ENCODE measurements at places on chromosomes 1 and 21. TPM values are rescaled to one million over a fixed set of nuclear protein-coding genes. Genes with fewer than 3 reads are reported as not detected.
A peak's percentile ranks its signal among the peaks of the same experiment; 100 is the strongest.

DNA sequence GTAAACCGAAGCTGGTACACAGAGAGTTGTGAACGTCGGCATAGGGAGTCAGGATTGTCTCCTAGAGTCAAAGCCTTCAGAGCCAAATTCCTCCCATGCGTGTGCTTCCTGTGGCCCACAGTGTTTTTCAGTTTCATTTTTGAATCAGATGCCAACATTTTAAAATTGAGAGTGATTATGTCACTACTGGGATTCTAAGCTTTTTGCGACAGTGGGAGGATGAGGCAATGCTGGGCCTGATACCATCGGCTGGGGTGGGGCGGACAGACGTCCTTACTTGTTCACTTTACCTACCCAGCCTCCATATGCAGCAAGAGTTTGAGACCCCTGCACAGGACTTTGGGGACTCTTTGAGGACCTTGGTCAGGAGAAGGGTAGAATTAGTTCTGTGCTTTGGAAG lies 1.3 kb upstream of the KLHDC7A start:
- DNase-seq, result no peak

- no peak for DNase-seq
These were observed 86.7 kb upstream of the ZRANB2 start for GRCh38 chr1:71167505-71167904.

DNA sequence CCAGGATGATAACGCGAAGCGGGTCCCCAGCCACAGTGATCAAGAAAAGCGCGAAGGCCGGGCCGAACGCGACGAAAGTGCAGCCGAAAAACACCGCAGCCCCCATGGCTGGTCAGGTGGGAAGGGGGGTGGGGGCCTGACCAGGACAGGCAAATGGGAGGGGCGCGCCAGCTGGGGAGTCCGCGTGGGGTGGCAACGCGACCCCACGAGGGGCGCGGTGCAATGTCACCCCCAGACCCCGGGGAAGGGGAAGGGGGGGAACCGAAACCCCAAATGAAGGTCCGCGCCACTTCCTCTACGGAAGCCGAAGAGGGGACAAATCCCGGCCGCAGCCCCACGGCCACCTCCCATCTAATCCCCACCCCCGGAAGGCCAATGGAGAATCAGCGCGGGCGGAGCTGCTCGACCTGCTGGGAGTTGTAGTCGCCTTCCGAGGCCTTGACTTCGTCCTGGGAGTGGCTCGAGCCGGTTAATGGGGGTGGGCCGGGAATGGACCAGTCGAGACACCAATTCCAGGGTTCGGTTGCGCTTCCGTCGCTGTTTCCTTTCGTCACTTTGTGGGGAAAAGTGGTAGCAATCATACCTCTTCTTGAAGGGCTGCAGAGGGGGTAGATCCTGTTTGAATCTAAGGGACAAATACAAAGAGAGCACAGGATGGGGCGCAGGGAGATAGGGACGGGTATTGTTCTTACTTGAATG lies at the start of gene APH1A:
Gene APH1A (minus strand): TSS at position 312 of the 699 bp plus-strand sequence. CDS start 206 bp downstream, at position 106.
- peak; percentile 97 for DNase-seq

DNA sequence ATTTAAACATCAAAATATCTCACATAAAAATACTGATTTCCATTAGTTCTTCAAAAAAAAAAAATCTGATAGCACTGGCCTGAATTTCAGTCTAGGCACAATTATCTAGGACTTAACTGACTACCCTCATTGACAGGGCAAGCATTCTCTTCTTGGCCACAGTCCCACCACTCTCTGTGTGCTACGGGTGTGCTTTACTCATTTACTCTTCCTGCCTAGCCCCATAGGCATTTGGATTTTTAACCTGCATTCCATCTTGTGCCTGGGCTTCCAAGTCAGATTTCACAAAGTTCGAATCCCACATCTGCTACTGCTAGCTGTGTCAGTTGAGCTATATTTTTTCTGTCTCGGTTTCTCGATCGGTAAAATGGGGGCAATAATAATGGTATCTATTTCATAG lies 38.0 kb downstream of the PTPN14 start:
- no peak for DNase-seq

DNA sequence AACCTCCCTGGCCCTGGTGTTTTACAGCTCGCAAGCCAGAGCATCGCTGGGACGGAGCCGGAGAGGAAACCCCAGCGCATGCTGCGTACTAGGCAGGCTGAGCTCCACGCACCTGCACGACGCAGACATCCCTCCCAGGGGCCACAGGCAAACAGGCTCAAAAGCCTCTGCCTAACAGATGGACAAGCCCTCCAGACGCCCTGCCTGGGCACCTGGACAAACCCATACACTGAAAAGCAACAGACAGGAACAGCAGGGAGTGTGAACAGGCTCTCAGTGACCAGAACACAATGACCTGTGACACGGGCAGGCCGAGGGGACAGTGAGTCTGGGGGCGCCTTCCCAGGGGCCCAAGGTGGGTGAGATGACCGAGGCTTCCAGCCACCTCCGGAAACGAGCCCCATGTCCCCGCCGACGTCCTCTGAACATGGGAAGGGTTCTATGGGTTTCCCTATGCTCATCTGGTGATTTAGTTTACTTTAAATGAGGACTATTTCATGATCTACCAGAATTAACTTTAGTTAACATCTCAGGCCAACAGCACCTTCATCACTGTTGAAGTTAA lies 40.3 kb downstream of the NPHP4 start:
- no peak for DNase-seq

DNA sequence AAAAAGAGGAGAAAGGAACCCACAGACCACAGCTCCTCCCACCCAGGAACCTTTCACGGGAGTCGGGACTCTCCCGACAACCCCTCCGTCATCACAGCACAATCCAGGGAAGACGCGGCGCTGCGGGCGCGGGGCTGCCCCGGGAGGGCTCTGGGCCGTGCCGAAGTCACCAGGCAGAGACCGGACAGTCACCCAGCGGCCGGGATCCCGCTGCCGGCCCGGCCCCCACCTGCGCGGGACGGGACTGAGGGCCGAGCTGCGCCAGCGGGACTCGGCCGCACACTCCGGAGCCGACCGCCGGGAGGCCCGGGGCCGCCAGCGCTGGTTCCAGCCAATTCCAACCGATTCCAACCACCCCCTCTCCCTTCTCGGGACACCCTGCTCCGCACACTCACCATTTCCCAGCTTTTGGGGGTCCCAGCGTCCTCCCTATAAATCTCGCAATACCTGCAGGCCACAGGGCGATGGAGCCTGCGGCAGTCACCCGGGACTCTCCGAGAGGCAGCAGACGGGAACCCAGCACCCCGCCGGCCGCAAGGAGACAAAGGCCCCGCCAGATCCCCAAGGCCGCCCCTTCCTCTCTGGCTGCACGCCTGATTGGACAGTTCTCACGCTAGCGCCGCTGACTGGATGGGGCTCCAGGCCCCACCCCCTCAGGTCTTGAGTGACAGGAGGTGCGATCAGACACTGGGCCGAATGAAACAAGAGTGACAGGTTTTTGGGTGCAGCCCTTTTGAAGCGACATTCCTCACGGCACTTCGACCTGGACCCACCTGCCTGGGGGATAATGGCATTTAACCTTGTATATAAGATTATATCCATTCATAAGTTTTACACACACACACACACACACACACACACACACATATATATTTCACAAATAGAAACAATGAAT lies at the start of gene ZNF695:
Gene ZNF695 (minus strand): TSS at position 547 of the 895 bp plus-strand sequence. CDS start 149 bp downstream, at position 398.
- peak; percentile 94 for DNase-seq

- no peak for DNase-seq
These were observed 11.2 kb downstream of the AGO1 start for GRCh38 chr1:35894183-35894582.

GRCh38 chr21:40054403-40054802 lies 187.2 kb downstream of the PCP4 start:
- DNase-seq, result no peak

- no peak for DNase-seq
These were observed 83.6 kb downstream of the ADARB1 start for GRCh38 chr21:45157932-45158331.

DNA sequence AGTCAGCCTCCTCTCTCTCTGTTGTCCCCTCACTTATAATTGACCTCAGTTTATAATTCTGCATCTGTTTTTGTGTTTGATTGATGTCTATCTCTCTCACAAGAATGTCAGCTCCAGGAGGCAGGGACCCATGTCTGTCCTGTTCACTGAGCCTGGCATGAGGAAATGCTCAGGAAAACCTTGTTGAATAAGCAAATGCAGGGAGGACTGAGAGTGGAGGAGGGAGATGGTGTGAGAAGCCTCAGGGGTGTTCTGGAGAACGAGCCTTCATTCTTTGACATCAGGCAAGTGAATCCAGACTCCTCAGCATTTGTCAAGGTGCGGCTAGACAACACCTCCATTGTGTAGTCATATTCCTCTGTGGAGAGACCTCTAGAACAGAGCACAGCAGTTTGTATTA lies 45.5 kb downstream of the MAN1C1 start:
- DNase-seq, result no peak

- DNase-seq, result no peak
These were observed 56.3 kb downstream of the GNG12 start for GRCh38 chr1:67777016-67777415.

DNA sequence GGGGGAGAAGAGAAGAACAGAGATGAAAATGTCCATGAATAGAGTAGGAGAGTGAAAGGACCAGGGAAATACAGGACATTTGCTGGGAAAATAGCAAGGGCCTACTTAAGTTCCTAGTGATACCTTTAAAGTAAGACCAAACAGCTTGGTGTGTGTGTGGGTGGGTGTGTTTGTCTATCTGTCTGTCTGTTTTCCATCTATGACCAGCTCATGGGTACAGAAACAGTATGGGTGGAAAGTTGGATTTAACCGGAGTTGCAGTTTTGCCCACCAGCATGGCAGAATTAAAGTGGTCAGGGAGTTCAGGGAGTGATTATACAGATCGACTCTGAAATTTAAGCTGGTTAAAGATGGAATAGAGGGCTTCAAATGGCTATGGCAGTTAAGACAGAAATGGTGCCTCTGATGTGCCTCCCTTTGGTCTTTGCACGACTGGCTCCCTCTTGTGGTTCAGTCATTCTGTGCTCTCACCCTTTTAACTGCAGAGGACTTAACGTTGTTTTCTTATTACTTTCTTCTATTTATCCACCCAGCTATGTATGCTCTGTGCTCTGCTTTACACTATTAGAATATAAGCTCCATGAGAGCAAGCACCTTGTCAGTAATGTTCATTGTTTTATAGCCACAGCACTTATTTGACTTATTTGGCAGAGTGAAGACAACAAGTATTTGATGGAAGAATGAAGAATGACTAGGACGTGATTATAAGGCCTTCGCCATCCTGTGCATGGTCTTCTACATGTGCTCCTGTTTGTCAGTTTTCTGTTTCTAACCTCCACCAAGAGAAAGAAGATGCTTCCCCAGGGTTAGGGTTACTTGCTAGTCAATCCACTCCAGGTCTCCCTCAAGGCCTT lies 72.7 kb upstream of the AK4 start:
- DNase-seq, result peak; percentile 60

DNA sequence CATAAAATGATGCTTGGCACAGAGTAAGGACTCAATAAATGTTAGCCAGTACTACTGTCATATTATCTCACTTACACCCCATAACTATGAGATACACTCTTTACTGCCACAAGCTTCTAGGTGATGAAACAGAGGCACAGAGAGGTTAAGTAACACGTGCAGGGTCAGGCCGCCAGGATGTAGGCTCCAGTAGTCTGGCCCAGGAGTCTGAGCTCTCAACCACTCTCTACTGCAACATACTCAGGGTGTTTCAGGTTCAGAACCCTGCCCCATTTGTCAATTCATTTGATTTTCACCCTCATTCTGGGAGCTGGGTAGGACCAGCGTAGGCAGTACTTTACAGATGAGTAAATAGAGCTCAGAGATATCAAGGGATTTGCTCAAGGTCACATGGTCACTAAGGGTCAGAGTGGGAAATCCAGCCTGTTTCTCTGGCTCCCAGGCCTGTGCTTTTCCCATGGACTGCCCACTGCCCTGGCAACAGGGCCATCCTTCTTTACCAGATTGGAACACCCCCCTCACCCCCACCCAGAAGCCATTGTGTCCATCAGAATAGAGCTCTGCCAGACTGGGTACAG lies 21.2 kb downstream of the IQGAP3 start:
- DNase-seq, result no peak

GRCh38 chr1:154989195-154989860 lies 4.1 kb upstream of the LENEP start:
- no peak for DNase-seq

GRCh38 chr1:180026556-180026955 lies 71.9 kb downstream of the CEP350 start:
- no peak for DNase-seq

GRCh38 chr1:177219554-177220458 lies 49.0 kb downstream of the BRINP2 start:
- no peak for DNase-seq

DNA sequence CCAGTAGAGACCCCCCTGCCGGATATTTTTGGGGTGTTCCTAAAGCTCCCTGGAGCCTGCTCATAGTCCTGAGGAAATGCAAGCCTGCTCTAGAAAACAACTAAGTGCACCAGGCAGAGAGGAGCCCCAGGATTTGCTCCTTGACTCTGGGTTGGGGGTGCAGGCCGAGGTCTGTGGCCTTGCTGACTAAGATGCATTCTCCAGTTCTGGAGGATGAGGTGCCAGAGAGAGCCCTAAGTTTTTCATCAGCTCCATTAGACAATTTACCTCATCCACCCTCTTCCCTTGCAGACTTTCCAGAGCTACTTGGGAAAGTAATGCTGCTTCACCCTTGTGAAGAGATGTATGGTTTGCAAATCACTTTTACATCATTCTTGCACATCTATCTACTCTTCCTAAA lies 9.1 kb downstream of the TUFT1 start:
- no peak for DNase-seq

DNA sequence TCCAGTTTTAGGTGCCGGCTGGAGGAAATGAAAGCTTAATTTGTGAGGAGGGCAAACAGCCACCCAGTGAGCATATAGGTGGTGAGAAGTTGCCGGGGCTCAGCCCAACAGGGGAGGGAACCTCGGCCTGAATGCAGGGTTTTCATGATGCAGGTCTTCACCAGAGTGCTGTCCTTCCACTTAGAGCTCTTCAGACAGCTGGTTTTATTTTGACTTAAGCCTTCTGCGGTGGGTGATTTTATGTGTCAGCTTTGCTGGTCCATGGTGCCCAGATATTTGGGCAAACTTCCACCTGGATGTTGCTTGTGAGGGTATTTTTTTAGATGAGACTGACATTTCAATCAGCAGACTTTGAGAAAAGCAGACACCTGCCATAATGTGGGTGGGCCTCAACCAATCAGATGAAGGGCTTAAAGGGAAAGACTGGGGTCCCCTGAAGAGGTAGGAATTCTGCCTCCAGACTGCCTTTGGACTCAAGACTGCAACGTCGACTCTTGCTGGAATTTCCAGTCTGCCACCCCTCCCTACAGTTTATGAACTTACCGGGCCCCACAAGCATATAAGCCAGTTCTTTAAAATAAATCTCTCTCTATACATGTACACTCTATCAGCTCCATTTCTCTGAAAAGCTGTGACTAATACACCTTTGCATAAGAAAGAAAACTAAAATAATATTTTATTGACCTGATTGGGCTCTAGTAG lies 72.8 kb downstream of the RHOU start:
- DNase-seq, result no peak

DNA sequence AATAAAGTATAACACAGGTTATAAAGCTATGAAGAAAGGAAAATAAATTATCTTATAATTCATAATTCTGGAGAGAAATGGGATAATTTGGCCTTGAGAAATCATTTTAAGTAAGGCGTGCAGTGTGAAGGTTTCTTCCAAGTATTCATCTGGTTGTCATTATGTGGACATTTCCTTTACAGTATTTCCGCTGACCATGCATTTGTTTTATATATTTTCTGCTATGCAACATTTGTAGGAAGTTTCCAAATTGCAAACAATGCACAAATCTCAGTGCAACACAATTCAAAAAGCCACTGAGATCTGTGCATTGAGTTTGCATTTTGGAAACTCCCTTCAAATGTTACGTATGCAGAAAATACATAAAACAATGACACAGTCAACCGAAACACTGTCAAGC lies 17.8 kb downstream of the ZNF670 start:
- DNase-seq, result no peak

MEX3A gene
- total RNA-seq, result 3.2 TPM

ITGB2 gene
- 169 TPM for total RNA-seq

HES4 gene
- total RNA-seq, result 4.8 TPM

IL20 gene
- total RNA-seq, result not detected

SLC9C2 gene
- total RNA-seq, result not detected

Measured in hematopoietic multipotent progenitor cell (in vitro differentiated cells).